ENCODE measurements at places on chromosomes 16 and 17.
A peak's percentile ranks its signal among the peaks of the same experiment; 100 is the strongest.

- no peak for DNase-seq
These were observed 15.7 kb upstream of the XYLT2 start for GRCh38 chr17:50330151-50330775.

DNA sequence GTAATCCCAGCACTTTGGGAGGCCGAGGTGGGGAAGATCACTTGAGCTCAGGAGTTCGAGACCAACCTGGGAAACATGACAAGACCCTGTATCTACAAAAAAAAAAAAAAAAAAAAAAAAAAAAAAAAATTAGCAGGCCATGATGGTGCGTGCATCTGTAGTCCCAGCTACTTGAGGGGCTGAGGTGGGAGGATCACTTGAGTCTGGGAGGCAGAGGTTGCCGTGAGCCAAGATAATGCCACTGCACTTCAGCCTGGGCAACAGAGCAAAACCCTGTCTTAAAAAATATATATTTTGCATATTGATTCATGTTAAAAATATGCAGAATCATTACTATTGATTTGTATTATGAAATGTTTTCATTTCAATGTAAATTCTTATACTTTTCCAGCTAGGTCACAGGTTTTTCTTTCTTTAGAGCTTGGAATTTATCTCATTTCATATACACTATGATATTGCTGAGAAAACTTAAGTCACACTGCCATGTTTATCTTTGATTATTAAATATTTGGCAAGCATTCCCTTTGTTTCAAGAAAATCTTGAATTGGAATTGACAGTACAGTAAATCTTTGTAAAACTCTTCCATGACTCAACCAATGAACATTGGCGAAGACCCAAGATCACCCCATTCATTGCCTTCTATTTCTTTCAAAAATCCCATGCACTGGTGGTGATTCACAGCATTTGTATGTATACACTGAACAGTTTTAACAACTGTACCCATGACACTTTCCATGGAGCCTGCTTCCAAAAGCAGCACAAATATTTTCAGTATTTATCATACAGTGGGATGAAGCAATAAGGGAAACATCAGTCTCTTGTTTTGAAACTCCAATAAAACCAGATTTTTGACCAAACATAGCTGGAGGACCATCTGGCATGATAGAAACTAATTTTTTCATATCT lies 83.5 kb upstream of the TNRC6A start:
- DNase-seq = no peak

- DNase-seq = no peak
These were observed 161.5 kb downstream of the C16orf78 start for GRCh38 chr16:49534901-49535610.

DNA sequence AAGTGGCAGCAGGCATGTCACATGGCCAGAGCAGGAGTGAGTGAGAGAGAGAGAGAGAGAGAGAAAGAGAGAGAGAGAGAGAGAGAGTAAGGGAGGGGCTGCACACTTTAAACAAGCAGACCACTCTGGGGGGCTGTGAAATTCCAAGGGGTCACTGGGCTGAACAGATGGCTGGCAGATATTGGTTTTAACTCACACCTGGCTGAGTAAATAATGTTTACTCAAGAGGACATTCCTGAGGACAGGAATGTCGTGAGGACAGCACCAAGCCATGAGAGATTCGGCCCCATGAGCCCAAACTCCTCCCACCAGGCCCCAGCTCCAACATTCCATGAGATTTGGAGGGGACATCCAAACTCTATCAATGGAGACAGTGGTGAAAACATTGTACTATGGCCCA lies 269.7 kb downstream of the CBLN1 start:
- no peak for DNase-seq

- DNase-seq = no peak
These were observed 22.1 kb downstream of the PMFBP1 start for GRCh38 chr16:72149676-72150464.

- DNase-seq = no peak
These were observed 61.1 kb downstream of the MRC2 start for GRCh38 chr17:62688398-62689160.

DNA sequence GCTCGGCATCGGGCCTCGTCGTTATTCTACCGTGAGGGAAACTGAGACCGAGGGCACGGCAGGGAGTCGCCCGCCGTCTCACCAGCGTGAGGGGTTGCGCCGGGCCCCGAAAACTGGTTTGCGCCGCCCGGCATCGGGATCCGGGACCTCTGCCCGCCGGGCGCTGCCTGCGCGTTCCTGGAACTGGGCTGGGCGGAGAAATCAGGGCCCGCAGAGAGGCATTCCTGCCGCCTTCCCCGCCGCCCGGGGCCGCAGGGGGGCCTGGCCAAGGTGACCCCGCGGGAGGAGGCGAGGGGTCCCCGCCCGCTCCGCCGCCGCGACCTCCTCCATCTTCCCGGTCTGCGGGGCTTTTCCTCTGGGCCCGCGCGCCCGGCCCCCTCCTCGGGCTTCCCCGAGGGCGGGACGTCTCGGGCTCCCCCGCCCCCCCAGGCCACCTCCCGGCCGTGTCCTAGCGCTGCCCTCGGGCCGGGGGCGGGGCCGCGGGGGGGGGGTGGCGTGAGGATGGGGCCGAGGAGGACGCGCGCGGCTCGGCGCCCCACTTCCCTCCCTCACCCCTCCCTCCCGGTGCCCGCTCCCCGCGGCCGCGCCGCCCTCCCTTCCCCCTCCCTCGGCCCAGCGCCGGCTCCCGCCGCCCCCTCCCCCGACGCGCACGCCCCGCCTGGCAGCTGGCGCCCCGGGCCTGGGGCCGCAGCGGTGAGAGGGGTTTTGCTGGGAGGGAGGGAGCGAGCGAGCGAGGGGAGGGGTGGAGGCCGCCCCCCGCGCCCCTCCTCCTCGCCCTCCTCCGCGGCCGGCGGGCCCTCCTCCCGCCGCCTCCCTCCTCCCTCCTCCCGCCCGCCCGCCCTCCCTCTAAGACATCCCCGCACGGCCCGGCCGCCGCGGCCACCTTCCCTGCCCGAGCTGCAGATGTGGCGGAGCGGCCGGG lies at the start of gene GLIS2:
GLIS2 (plus strand) TSS at position 882 of the 922 bp plus-strand sequence. CDS start 16,214 bp downstream, outside the sequence.
- no peak for DNase-seq

- no peak for DNase-seq
These were observed 79.9 kb downstream of the LITAF start for GRCh38 chr16:11506741-11507305.

DNA sequence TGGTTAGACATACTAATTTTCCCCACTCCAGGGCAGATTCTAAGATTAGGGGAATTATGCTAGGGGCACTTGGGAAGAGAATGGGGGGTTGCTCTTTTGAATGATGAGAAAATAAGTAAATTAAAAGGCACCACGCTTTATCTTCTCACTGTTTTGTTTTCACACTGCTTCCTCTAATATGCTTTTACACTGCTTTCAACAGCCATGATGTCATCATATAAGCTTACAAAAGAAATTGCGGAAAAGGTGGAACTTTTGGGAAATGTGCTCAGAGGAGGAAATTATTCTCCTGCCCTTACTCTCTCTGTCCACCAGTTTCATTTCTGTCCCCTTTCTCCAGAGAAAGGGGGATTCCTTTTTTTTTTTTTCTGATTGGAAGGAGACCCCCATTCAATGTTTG lies 308.2 kb downstream of the TOX3 start:
- DNase-seq = no peak

GRCh38 chr17:59423137-59423724 lies 91.8 kb downstream of the YPEL2 start:
- DNase-seq = peak; percentile 28

GRCh38 chr17:32494621-32495358 lies 8.0 kb downstream of the CDK5R1 start:
- no peak for DNase-seq

- no peak for DNase-seq
These were observed 140.2 kb upstream of the NOL11 start for GRCh38 chr17:67577429-67578141.

DNA sequence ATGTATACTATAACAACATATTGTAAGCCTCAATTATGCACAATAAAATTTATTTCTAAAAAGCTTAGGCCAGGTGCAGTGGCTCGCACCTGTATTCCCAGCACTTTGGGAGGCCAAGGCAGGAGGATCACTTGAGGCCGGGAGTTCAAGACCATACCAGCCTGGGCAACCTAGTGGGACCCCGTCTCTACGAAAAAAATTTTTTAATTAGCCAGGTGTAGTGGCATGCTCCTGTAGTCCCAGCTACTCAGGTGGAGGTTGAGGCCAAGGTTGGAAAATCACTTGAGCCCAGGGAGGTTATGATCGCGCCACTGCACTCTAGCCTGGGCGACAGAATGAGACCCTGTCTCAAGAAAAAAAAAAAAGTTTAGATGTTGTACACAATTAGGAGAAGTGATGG lies 45.5 kb downstream of the VMP1 start:
- DNase-seq = no peak

GRCh38 chr17:63445954-63446752 lies at the start of gene CYB561:
Gene CYB561 (minus strand): TSS chr17:63446306. CDS start chr17:63437547, 8,759 bp downstream.
- no peak for DNase-seq

DNA sequence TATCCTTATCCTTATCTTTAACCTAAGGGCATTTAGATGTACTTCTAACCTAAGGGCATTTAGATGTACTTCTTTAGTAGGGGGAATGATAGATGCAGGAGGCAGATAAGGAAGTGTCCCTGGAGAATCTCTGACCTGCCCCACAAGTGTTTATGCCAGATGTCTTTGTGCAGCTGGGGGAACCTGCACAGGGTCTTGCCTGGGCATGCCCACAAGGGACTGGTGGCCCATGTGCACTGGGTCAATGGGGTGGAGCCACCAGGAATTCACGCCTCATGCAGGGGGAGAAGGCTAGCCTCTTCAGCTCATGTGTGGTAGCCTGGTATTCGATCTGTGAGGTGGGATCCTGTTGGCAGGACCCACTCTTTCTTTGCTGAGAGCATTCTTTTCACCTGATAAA lies 38.0 kb downstream of the CA10 start:
- no peak for DNase-seq

GRCh38 chr17:76408037-76408849 lies 23.8 kb downstream of the SPHK1 start:
- DNase-seq = peak; percentile 16

GRCh38 chr17:74592087-74592990 lies at the start of gene CD300LD:
Gene CD300LD (minus strand): TSS chr17:74592283. CDS start chr17:74592202, 81 bp downstream.
- no peak for DNase-seq

- DNase-seq = no peak
These were observed 23.5 kb downstream of the LRRC75A start for GRCh38 chr17:16468428-16468992.

DNA sequence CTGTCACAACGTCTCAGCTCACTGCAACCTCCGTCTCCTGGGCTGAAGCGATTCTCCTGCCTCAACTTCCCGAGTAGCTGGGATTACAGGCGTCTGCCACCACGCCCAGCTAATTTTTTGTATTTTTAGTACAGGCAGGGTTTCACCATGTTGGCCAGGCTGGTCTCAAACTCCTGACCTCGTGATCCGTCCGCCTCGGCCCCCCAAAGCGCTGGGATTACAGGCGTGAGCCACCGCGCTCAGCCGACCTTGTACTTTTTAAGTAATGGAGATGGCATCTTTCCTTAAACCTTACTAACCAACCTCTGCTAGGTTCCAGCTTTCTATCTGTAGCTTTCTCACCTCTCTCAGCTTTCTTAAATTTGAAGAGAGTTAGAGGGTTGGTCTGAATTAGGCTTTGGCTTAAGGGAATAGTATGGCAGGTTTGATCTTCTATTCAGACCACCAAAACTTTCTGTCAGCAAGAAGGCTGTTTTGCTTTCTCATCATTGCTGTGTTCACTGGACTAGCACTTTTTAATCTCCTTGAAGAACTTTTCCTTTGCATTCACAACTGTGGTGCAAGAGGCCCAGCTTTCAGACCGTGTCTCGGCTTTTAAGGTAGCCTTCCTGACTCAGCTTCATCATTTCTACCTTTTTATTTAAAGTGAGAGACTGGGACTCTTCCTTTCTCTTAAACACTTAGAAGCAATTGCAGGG lies 28.0 kb downstream of the YWHAE start:
- DNase-seq = no peak

- no peak for DNase-seq
These were observed 119.2 kb downstream of the METRNL start for GRCh38 chr17:83198366-83199341.

GRCh38 chr17:66445229-66445628 lies 142.8 kb downstream of the PRKCA start:
- DNase-seq = no peak

DNA sequence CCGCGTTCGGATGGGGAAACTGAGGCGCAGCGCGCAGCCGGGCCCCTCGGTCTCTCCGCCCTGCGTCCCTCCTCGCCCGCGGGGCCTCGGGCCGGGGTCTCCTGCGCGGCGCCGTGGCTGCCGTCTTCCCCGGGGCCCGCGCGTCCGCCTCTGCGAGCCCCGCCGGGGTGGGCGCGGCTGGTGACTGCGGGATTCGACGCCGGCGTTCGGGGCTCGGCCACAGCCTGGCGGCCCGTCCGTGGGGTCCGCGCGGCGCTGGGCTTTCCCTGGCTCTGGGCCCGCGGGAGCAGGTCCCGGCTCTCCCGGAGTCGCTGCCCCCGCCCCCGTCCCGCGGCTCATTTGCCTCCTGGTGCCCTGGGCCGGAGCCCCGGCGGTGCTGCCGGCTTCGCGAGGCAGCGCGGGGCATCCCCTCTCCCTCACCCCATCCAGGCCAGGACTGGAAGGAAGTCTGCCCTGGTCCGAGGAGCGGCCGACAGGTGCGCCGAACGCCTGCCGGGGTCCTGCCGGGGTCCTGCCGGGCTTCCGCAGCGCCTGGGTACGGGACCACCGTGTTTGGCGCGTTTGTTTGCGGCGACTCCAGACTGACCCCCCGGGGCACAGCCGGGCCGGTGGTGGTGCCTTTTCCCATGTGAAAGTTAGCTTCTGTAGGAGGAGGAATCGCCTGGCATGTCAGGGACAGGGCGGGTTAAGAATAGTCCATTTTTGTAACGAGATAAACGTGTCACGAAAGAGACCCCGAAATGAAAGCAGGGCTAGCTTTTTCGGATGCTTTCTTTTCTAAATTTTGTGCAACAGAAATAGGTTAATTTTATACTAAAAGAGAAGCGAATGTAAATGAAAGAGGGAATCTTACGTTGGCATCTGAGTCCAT lies 671 bp downstream of the CHMP6 start:
- DNase-seq = no peak
